Neural progenitor cell (in vitro differentiated cells): ENCODE measurements at places on chromosomes 1 and 21. TPM values are rescaled to one million over a fixed set of nuclear protein-coding genes. Genes with fewer than 3 reads are reported as not detected.
A peak's percentile ranks its signal among the peaks of the same experiment; 100 is the strongest.

Gene CRB1
- total RNA-seq: 2.3 and 2.6 TPM in 2 replicates

Gene TPM3
- total RNA-seq: 408 and 596 TPM in 2 replicates

Gene CCDC24
- 3.3 and 13.5 TPM in 2 replicates for total RNA-seq

Gene FBLIM1
- total RNA-seq: 4.7 and 13.0 TPM in 2 replicates

Gene C1orf185
- not detected in 2 replicates for total RNA-seq

Gene XCL2
- not detected in 2 replicates for total RNA-seq

Gene TFAP2E
- not detected in 2 replicates for total RNA-seq

GRCh38 chr1:39204441-39205081 is at the start of gene MACF1:
TSS of gene MACF1 (plus strand) at chr1:39204695. CDS start at chr1:39205023, 328 bp downstream.
- no peaks in the 10 kb centered on the region for H3K36me3 ChIP-seq
- H3K27me3 ChIP-seq: no peaks in the 10 kb centered on the region
- peak within 1 kb of the TSS; percentile 82 for H3K27ac ChIP-seq
- peaks cover 29% of the 10 kb centered on the region for H3K4me1 ChIP-seq

DNA sequence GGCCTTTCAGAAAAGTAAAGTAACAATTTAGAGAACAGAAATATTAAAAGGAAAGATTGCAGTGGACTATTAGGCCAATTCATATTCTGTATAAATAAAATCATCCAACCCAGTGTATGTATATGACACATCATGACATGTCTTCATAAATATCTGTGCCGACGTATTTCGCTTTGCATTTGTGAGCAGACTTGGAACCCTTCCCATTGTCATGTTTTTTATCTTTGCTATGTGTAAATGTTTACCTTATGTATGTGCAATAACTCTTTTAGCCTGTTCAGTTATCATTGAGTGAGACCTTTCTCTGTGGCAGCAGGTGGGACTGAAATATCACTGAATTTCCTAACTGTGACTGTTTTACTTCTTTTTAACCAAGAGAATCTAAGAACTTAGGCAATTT is 58.0 kb upstream of the FAM3B start:
- H3K4me1 ChIP-seq: no peaks in the 10 kb centered on the region
- no peaks in the 10 kb centered on the region for H3K36me3 ChIP-seq
- no peaks in the 10 kb centered on the region for H3K27me3 ChIP-seq
- DNase-seq: no peak
- no peak overlapping the region for H3K27ac ChIP-seq

- H3K27me3 ChIP-seq: peaks cover 29% of the 10 kb centered on the region
- peaks cover 11% of the 10 kb centered on the region for H3K4me1 ChIP-seq
- DNase-seq: no peak
- H3K36me3 ChIP-seq: no peaks in the 10 kb centered on the region
Measured at GRCh38 chr21:44871576-44872269, 1.8 kb downstream of the PTTG1IP start.

- no peak for DNase-seq
- no peak overlapping the region for H3K4me3 ChIP-seq
- no peak overlapping the region for H3K27ac ChIP-seq
Measured at GRCh38 chr1:26124418-26125331, 13.1 kb downstream of the PDIK1L start.

- peak; percentile 28 for DNase-seq
- H3K27me3 ChIP-seq: no peaks in the 10 kb centered on the region
- no peaks in the 10 kb centered on the region for H3K36me3 ChIP-seq
- peaks cover 42% of the 10 kb centered on the region for H3K4me1 ChIP-seq
- H3K27ac ChIP-seq: peak overlapping the region; percentile 40
Measured at GRCh38 chr1:226405411-226405988, 2.4 kb downstream of the PARP1 start.

DNA sequence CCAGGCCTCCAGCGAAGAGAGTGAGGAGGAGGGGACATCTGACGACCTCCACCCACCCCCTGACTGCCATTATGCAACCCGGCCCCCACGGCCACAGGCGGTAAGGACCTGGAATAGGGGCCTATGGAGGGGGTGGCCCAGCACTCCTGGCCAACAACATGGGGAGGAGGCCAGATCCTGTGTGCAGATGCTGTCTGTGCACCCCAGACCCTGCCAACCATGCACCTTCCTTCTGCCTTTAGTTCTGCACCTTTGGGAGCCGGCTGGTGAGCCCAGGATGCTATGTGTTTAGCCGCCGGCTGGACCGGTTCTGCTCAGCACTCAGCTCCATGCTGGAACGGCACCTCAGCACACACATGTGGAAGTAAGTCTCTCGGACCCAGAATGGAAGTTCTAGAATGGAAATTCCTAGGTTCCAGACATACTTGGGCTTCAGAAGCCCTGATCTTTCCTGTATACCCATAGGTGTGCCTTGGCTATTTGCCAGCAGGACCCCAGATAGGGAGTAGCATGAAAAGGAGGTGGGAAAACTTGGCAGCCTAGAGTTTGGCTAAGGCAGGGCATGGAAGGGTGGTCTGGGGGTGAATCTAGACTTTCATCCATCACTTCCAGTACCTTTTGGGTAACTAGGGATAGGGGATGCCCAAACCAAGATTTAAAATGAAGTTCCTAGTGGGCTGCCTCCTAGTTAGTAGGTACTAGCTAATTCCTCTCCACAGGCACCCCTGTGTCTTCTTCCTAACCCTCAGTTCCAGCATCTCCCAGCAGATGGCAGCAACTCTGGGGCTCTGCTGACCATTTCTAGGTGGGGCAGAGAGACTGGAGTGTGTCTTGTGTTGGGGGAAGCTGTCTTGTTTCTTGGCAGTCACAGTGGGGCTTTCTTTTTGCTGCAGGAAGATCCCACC is 3.6 kb upstream of the CYB561D1 start:
- H3K36me3 ChIP-seq: no peaks in the 10 kb centered on the region
- DNase-seq: peak; percentile 73
- no peaks in the 10 kb centered on the region for H3K27me3 ChIP-seq
- no peak overlapping the region for H3K27ac ChIP-seq
- no peak overlapping the region for H3K4me3 ChIP-seq
- H3K4me1 ChIP-seq: peaks cover 5% of the 10 kb centered on the region

DNA sequence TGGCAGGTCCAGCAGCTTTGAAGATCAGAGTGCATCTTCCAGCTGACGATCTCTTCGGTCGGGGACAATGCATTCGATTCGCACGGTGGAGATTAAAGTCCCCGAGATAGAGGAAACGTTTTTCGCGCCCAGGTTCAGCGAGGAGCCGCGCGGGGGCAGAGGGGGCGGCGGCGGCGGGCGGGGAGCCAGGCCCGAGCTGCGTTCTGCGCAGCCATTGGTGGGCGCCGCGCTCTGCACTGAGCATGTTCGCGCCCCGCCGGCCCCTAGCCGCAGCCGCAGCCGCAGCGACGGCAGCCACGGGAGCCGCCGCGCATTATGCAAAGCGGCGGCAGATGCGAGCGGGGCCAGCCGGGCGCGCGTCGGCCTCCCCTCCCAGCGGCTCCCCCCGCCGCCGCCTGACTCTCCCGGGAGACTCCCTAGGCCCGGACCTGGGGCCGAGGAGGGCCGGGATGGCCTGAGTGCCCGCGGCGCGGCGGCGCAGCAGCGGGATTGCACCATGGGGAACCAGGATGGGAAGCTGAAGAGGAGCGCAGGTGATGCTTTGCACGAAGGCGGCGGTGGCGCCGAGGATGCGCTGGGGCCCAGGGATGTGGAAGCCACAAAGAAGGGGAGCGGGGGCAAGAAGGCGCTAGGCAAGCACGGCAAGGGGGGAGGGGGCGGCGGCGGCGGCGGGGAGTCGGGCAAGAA is at the start of gene FMN2:
Gene FMN2, plus strand, starts transcription at position 270 of the 687 bp plus-strand sequence. Its CDS starts 227 bp downstream, at position 497.
- H3K27ac ChIP-seq: no peak within 1 kb of the TSS
- peaks cover 20% of the 10 kb centered on the region for H3K4me1 ChIP-seq
- DNase-seq: peak; percentile 88
- H3K27me3 ChIP-seq: peaks cover 63% of the 10 kb centered on the region
- peak within 1 kb of the TSS; percentile 94 for H3K4me3 ChIP-seq
- H3K36me3 ChIP-seq: no peaks in the 10 kb centered on the region

GRCh38 chr1:56509713-56510641 is 69.4 kb downstream of the PLPP3 start:
- peak overlapping the region; percentile 19 for H3K4me3 ChIP-seq
- no peaks in the 10 kb centered on the region for H3K36me3 ChIP-seq
- no peaks in the 10 kb centered on the region for H3K27me3 ChIP-seq
- DNase-seq: peak; percentile 73
- H3K4me1 ChIP-seq: peaks cover 34% of the 10 kb centered on the region

DNA sequence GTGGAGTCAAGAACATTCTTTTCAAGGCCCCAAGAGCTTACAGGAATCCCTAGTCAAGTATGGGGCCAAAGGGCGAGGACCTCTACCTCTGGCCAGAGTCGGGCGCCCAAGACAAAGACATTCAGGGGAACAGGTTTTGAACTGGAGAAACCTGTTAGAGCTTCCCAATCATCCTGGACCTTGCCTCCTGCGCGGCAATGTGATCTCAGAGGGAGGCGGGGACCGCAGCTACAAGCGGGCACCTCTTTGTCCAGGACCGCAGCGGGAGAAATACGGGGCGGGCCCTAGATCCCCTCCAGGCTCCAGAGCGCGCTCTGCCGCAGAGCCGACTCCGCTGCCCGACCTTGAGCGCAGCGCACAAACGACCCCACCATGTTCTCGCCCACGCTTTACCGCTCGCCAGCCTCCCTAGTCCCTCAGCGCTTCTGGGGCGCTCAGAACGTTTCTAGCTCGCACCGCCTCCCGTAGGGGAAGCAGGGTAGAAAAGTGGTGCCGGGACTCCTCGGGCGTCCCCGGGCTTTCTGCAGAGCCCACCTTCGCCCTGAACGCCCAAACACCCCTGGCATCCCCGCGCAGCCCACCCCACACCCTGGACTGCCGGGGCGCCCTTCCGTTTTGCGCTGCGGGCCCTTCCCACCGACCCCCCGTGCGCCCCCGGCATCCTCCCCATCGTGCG is 28.1 kb downstream of the RABIF start:
- H3K27me3 ChIP-seq: no peaks in the 10 kb centered on the region
- H3K36me3 ChIP-seq: no peaks in the 10 kb centered on the region
- H3K27ac ChIP-seq: peak overlapping the region; percentile 20

DNA sequence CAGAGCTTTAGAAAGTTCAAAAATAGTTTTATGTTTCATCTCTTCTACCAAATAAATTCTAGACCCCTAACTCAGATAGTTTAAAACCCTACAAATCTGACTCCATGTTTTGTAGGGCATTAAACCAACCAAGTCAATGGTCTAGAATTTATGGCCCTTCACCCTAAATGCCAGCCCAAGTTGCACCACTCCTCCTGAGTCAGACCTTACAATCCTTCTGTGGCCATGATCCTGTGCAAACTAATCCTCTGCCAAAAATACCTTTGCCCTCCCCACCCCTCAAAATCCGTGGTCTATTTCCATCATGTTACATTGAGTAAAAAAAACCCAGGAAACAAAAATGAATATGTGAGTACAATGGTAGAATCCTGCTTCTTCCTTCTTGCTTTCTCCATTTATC is 179.3 kb downstream of the NR5A2 start:
- no peaks in the 10 kb centered on the region for H3K4me1 ChIP-seq
- H3K36me3 ChIP-seq: no peaks in the 10 kb centered on the region
- H3K27me3 ChIP-seq: no peaks in the 10 kb centered on the region

DNA sequence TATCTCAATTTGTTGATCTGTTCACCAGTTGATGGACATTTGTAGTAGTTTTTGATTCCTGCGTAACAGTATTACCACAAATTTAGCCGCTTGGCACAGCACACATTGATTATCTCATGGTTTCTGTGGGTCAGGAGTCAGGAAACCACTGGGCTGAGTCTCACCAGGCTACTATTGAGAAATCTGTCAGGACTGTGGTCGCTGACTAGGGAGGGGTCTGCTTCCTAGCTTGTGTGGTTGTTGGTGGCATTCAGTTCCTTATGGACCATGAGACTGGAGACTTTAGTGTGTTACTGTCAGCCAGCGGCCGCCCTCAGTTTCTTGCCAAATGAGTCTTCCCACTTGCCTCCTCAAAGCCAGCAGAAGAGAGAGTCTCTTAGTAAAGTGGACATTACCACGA is 9.8 kb downstream of the PEX14 start:
- DNase-seq: no peak
- no peak overlapping the region for H3K27ac ChIP-seq
- H3K4me1 ChIP-seq: peaks cover 3% of the 10 kb centered on the region

- H3K27me3 ChIP-seq: no peaks in the 10 kb centered on the region
- H3K4me1 ChIP-seq: no peaks in the 10 kb centered on the region
- H3K27ac ChIP-seq: no peak overlapping the region
- DNase-seq: no peak
Measured at GRCh38 chr1:17156108-17156507, 36.9 kb upstream of the PADI2 start.

DNA sequence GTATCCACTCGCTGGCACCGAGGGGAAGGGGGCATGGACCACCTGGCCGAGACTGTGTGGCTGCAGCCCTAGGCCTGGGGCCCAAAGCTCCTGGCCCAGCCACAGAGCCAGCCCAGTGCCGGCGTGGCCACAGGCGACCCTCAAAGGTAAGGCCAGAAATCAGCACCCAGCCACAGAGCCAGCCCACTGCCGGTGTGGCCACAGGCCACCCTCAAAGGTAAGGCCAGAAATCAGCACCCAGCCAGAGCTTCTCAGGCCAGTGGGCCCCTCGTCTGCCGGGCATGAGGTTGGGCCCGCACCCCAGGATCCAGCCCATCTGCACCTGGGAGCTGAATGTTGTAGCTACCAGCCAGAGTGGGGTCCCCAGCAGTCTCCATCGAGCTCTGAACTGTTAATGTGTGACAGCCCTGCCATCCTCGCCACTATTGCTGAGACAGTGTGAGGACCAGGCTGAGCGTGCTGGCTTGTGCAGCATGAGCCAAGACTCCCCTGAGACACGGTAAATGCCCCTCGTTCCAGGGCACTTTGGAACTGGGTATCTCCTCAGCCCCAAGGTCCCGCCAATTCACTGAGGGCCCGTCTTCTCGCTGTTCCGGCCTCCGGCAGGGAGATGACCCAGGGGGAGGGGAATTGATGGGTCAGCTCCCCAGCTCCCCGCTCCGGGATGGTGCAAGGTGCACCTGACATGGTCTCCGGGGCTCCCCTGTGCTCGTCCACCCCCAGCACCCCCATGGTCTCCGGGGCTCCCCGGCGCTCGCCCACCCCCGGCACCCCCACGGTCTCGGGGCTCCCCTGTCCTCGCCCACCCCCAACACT is 4.7 kb upstream of the FTCD start:
- H3K27ac ChIP-seq: no peak overlapping the region
- DNase-seq: peak; percentile 0
- H3K4me1 ChIP-seq: no peaks in the 10 kb centered on the region
- H3K4me3 ChIP-seq: no peak overlapping the region
- no peaks in the 10 kb centered on the region for H3K36me3 ChIP-seq
- no peaks in the 10 kb centered on the region for H3K27me3 ChIP-seq

DNA sequence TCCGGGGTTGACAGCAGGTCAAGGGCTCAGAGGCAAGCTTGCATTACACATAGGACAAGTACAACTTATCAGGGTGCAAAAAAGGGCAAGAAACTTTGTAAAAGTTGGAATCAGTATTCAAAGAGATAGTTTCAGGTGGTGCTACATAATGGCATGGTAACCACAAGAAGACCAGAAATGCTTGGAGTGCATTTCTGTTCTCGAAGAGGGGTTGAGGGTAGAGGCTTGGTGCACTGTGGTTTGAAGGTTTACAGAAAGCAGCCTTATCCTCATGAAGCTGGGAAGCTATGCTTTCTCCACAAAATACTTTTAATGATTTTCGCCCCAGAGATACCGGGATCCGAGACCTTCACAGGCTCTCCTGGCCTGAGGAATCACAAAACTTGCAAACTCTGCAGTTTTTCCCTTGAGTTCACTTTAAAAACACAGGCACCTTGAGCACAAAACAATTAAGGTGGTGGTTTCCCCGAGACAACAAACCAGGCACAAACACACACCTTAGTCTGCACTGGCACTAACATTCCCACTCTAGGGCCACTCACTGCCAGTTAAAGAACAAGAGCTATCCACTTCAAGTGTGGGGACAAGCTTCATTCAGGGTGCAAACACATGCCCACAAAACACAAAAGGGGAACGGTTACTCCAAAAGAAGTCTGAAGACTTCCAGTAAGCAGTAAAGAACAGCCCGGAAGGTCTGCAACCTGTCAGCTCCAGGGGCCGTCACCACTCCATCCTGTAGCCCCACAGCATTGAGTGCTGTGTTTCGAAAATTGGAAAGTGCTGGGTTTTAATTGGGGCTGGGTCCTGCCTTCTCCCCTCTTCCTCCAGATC is 29.8 kb upstream of the NFIA start:
- H3K27ac ChIP-seq: no peak overlapping the region
- peak; percentile 61 for DNase-seq
- H3K27me3 ChIP-seq: peaks cover 71% of the 10 kb centered on the region
- peaks cover 18% of the 10 kb centered on the region for H3K4me1 ChIP-seq
- no peak overlapping the region for H3K4me3 ChIP-seq
